ENCODE measurements at places on chromosomes 12 and 14. TPM values are rescaled to one million over a fixed set of nuclear protein-coding genes. Genes with fewer than 3 reads are reported as not detected.
A peak's percentile ranks its signal among the peaks of the same experiment; 100 is the strongest.

The PCED1B gene
- polyA plus RNA-seq = 4.3 TPM

The INSM2 gene
- 0.03 TPM for polyA plus RNA-seq

The MAPKAPK5 gene
- 56.7 TPM for polyA plus RNA-seq

The MYO1H gene
- polyA plus RNA-seq = 1.0 TPM

The STAC3 gene
- 4.0 TPM for polyA plus RNA-seq

DNA sequence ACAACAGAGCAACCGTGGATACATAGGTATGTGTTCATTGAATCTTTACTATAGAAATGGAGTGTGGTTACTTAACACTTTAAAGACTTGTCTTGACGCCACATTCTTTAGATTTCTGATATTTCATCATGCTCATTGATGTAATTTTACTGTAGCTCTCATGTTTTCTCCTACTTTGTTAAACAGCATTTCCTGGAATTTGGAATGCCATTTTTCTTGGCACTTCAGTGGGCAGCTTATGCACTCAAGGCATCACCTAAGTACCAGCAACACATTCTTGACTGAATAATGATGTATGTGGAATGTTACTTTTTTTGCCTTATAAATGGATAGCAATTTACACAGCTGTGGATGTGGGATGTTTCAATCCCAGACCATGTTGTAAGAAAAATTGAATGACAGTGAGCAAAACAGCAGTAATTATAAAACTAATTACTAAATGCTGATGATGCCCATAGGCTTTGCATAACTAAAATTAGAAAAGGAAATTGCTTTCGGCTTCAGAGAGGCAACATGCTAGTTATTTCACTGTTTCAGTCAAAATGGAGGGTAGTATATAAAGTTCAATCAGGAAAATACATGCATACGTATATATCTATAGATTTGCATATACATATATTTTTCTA lies 298.5 kb downstream of the NPAS3 start:
- no peak for DNase-seq
- H3K4me1 ChIP-seq = no peaks in the 10 kb centered on the region
- H3K36me3 ChIP-seq = no peaks in the 10 kb centered on the region

DNA sequence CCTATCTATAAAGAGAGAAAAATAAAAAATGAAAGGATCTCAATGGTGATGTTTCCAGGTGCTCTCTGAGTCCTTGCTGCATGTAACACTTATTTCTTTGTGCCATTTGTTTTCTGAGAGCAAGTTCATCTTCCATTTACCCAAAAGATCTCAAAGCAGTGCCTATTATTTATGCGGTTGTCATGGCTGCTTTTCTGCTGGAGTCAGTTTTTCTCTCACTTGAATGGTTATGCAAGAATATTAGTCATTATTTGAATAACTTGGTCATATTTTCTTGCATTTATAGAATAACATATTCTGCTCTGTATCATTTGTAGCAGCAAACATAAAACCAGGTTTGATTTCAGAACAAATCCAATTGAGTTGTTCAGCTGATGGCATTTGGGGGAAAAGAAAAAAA lies 141.8 kb upstream of the G2E3 start:
- H3K36me3 ChIP-seq = no peaks in the 10 kb centered on the region
- no peak overlapping the region for H3K4me3 ChIP-seq
- H3K27ac ChIP-seq = no peak overlapping the region
- H3K27me3 ChIP-seq = no peaks in the 10 kb centered on the region
- no peaks in the 10 kb centered on the region for H3K4me1 ChIP-seq
- no peak for DNase-seq

The SRRM4 gene
- 1.6 TPM for polyA plus RNA-seq

DNA sequence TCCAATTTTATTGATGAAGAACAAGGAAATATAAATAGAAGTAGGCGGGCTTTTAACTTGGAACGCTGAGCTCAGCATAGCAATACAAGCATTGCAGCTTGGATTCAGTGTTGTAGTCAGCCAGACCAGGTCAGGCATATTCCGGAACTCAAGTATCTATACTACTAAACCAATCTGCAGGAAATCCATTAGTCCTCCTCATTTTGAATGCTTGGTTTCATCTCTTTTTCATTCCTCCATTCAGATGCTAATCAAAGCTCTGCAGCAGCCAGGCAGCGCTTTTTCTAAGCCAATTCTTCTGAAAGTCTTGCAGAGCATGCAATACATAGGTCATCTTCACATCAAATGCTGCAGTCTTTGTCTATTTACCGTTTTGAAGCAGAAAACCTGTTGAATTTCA lies 49.0 kb downstream of the KIF21A start:
- no peaks in the 10 kb centered on the region for H3K4me1 ChIP-seq
- no peak overlapping the region for H3K27ac ChIP-seq
- H3K27me3 ChIP-seq = no peaks in the 10 kb centered on the region
- no peaks in the 10 kb centered on the region for H3K36me3 ChIP-seq
- DNase-seq = no peak

The POTEG gene
- polyA plus RNA-seq = not detected

DNA sequence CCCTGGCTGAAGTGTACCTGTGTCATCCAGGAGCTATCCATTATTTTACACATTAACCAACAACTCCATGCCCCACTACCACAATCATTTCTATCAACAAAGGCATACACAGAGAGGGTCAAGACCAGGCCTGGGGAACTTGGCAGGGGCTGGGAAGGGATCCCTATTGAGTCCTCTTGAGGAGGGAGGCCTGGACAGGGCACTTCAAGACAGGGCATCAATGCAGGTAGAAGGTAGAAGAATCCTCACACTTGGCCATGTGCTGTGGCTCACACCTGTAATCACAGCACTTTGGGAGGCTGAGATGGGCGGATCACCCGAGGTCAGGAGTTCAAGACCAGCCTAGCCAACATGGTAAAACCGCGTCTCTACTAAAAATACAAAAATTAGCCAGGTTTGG lies 13.4 kb upstream of the ANKRD33 start:
- H3K4me3 ChIP-seq = no peak overlapping the region
- H3K36me3 ChIP-seq = no peaks in the 10 kb centered on the region
- H3K27ac ChIP-seq = no peak overlapping the region
- no peaks in the 10 kb centered on the region for H3K4me1 ChIP-seq
- H3K27me3 ChIP-seq = peaks cover 8% of the 10 kb centered on the region

GRCh38 chr12:106147956-106148355 lies 9.2 kb upstream of the NUAK1 start:
- no peaks in the 10 kb centered on the region for H3K36me3 ChIP-seq
- no peak overlapping the region for H3K4me3 ChIP-seq
- H3K4me1 ChIP-seq = peaks cover 9% of the 10 kb centered on the region

The BDKRB2 gene
- polyA plus RNA-seq = 9.1 TPM

DNA sequence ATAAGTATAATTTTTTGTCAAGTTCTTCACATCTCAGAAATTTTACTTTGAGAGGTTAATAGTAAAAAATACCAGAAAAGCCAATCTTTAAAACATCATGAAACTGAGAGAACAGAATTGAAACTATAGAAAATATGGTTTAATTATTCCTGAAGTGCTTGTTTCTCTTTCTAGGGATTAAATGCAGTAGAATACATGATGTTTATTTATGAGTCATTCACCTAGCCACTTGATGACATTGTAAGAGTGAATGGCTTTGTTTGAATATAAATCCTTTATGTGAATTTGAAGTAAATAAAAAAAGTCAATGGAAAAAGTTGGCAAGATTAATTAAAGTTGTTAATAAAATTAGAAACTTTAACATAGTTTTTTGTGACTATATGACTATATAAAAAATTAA lies 48.4 kb downstream of the KTN1 start:
- no peak overlapping the region for H3K4me3 ChIP-seq
- H3K4me1 ChIP-seq = no peaks in the 10 kb centered on the region
- no peak for DNase-seq
- H3K27me3 ChIP-seq = no peaks in the 10 kb centered on the region

The GPR84 gene
- polyA plus RNA-seq = 0.16 TPM

- no peak for DNase-seq
- no peaks in the 10 kb centered on the region for H3K4me1 ChIP-seq
- no peaks in the 10 kb centered on the region for H3K27me3 ChIP-seq
Measured at GRCh38 chr14:43087666-43088065, 1419.4 kb downstream of the FSCB start.

DNA sequence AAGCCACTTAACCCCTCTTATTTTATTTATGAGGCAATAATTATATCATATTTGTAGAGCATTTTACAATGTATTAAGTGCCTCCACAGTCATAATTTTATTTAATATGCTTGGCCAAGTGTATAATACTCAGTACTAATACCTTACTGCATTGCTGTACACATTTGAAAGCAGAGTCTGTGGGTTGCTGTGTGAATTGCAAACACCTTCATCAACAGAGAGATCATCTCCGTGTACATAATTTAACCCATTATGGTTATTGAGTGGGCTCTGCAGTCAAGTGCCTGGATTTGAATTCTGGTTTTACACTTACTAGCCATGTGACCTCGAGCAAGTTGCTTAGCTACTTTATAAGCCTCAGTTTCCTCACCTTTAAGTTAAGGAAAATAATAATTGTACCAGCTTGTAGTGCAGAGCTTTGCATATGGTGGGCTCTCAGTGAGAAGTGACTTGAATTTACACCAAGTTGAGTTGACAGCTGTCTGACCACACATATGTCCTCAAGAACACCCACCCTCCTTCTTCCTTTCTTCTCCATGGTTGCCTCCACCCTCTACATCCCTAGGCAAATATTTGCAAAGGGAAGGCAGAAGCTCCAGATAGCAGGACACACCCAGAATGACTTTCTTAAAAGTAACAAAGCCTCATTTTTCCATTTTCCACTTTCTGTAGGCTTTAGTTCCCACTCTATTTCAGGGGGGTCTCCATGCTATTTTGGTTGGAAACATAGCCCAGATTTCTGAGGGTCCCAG lies 12.3 kb downstream of the CRACR2A start:
- no peak for DNase-seq
- no peaks in the 10 kb centered on the region for H3K36me3 ChIP-seq
- H3K4me1 ChIP-seq = no peaks in the 10 kb centered on the region
- H3K27me3 ChIP-seq = peaks cover 12% of the 10 kb centered on the region
- no peak overlapping the region for H3K4me3 ChIP-seq

The CDKN3 gene
- 15.1 TPM for polyA plus RNA-seq

DNA sequence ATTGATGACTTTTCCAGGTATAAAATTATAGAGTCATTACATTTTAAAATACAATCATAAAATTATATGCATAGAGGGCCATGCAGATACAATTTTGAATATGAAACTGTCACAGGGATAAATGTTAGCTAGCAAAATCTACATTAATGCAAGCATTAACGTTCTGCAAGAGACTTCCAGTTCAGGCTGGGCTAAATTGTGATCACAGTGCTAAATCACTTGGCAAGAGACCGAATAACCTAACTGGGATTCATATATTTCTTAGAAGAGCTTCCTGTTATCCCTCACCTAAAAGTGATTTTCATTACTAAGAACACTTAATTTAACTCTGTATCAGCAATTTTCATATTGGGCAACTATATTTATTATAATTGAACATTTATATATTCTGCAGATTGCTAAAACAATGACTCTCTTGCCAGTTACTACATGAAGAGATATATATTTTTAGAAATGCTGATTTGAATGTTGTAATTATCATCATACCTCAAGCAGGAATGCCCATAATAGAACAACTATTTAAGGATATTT lies 83.2 kb downstream of the MGAT4C start:
- H3K4me3 ChIP-seq = no peak overlapping the region
- H3K27me3 ChIP-seq = no peaks in the 10 kb centered on the region
- no peak overlapping the region for H3K27ac ChIP-seq
- DNase-seq = no peak
- H3K4me1 ChIP-seq = no peaks in the 10 kb centered on the region
- no peaks in the 10 kb centered on the region for H3K36me3 ChIP-seq

- H3K4me1 ChIP-seq = peaks cover 20% of the 10 kb centered on the region
- peak overlapping the region; percentile 92 for H3K27ac ChIP-seq
- no peaks in the 10 kb centered on the region for H3K27me3 ChIP-seq
- DNase-seq = peak; percentile 58
- peaks cover 29% of the 10 kb centered on the region for H3K36me3 ChIP-seq
- H3K4me3 ChIP-seq = no peak overlapping the region
Measured at GRCh38 chr12:100528471-100529127, 44.9 kb upstream of the GAS2L3 start.

GRCh38 chr14:58131386-58131785 lies 20.6 kb downstream of the ARMH4 start:
- H3K27me3 ChIP-seq = no peaks in the 10 kb centered on the region
- no peak overlapping the region for H3K27ac ChIP-seq
- no peaks in the 10 kb centered on the region for H3K4me1 ChIP-seq

DNA sequence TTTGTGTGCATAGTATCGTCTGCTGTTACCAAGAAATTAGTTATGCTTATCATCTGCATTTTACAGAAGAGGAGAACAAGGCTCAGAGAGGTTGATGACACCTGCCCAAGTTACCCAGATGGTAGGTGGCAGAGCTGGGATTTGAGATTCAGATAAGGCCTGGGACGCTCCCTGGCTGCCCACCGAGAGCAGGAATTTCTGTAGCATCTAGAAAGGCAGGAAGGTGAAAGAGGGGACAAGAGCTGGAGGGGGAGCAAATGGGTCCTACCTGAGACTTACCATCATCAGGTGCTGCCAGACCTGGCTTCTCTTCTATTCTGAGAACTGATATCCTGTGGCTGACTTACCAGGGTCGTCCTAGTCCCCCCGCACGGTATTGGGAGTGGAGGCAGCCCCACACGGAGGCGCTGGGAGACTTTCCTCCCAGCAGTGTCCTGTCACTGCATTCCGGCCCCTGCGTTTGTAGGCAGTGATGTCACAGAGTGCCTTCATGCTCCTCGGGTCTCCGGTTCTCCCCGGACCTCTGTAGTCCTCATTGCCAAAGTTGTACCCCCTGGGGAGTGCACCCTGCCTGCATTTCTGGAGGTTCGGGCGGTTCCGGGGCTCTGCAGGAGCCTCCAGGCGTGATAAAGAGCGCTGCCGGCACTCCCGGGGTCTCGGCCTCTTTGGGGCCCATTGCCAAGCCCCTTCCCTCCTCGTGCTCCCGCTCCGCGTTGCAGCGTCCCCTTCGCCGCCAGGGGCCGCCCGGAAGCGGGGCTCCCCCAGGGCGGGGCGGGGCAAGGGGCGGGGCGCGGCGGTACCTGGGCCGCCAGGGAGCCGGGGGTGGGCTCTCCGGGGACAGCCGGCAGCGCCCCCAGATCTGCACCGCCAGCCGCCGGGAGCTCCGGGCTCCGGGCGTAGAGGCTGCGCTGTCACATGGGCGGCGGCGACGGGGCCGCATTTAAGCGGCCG lies at the start of gene CABP1:
TSS of gene CABP1 (plus strand) at position 856 of the 951 bp plus-strand sequence. CDS start at position 916, 60 bp downstream.
- H3K4me1 ChIP-seq = peaks cover 10% of the 10 kb centered on the region
- no peaks in the 10 kb centered on the region for H3K36me3 ChIP-seq
- H3K27me3 ChIP-seq = peaks cover 42% of the 10 kb centered on the region
- H3K27ac ChIP-seq = no peak within 1 kb of the TSS

DNA sequence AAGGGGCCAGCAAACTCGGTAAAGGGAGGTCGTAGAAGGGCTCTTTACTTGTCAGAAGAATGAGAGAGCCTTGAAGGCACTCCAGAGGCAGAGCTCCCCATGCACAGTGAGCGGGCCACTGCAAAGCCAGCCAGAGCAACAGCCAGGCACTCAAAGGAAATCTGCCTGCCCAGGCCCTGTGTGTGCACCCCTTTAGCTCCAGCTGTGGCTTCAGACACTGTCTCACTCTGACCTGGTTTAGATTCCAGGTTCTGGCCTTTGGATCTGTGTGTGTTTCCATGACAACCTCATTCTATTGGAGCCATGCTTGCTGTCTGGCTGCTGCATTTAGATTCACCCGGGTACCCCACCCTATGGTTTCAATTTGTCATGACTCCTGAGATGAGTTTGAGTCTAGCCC lies 170.3 kb downstream of the CAPZA3 start:
- no peak overlapping the region for H3K4me3 ChIP-seq
- no peak overlapping the region for H3K27ac ChIP-seq
- H3K27me3 ChIP-seq = no peaks in the 10 kb centered on the region
- peak; percentile 36 for DNase-seq
- H3K36me3 ChIP-seq = no peaks in the 10 kb centered on the region
- peaks cover 6% of the 10 kb centered on the region for H3K4me1 ChIP-seq

The ZFHX2 gene
- polyA plus RNA-seq = 4.1 TPM

The PLCZ1 gene
- not detected for polyA plus RNA-seq

Data from large intestine (tissue), 12 donors.